Caco-2 (cell line): ENCODE measurements at places on chromosomes 11 and 22. TPM values are rescaled to one million over a fixed set of nuclear protein-coding genes. Genes with fewer than 3 reads are reported as not detected.

DNA sequence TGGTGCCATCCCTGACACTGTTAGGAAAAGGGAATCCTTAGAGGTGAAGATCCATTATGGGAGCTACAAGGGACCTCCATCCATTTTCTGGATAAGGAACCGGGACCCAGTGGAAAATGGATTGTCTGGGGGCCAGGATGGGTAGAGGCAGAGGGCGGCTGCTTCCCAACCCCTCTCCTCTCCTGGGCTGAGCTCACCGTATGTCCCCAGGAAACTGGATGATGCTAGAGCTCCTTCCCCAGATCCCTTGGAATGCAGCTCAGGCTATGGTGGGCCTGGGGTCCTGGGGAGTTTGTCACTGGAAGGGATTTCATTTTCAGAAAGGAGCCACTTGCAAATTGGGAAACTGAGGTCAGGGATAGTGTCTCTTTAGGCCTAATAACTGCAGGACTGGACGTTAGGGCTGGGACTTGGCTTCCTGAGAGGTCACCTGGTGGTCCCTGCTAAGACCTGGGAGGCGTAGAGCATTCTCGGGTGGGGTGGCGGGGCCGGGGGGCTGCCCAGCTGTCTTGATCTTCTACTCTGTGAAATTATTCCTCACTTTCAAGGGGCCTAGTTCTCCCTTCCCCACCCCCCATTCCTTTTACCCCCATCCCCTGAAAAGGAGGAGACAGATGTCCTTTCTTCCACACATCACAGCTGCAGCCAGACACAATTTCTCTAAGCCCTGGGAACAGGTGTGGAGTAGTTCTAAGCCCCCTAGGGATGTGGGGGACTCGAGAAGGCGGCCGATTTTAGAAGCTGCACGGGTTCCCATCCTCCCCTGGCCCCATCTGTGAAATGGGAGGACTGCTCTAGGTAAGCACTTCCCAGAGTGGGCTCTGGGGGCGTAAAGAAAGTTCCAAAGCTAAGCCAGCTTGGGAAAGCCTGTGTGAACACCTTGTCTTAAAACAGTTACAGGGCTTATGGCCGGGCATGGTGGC, 99.8 kb downstream of the PKNOX2 start:
- DNase-seq = no peak

- DNase-seq = no peak
These were observed 579 bp upstream of the CYB5R2 start for GRCh38 chr11:7673724-7674434.

DNA sequence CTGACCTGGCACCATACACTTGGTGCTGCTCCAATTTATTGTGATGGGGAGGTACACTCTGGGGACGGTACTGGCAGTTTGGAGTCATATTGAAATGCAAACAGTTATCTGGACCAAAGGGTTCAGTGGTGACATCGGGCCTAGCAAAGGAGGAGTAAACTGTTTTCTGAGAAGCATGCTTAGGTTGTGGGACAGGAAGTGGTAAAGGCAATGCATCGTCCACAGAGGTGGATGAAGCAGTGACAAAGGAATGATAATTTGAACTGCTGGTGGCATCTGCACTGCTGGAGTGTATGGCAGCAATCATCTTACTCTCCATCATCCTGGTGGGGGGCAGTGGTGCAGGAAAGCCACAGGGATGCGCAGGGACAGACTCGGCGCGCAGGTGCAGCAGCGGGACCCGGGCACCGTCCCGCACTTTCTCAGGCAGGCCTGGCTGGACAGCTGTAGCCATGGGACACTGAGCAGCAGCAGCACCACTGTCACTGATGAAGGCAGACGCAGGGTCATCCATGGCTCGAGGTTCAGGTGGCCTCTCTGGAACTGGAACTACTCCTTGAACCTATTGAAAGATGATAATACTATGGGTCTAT, 28.0 kb upstream of the TP53AIP1 start:
- DNase-seq = no peak

Gene SLC5A1
- total RNA-seq = 0.23 and 0.81 TPM in 2 replicates

DNA sequence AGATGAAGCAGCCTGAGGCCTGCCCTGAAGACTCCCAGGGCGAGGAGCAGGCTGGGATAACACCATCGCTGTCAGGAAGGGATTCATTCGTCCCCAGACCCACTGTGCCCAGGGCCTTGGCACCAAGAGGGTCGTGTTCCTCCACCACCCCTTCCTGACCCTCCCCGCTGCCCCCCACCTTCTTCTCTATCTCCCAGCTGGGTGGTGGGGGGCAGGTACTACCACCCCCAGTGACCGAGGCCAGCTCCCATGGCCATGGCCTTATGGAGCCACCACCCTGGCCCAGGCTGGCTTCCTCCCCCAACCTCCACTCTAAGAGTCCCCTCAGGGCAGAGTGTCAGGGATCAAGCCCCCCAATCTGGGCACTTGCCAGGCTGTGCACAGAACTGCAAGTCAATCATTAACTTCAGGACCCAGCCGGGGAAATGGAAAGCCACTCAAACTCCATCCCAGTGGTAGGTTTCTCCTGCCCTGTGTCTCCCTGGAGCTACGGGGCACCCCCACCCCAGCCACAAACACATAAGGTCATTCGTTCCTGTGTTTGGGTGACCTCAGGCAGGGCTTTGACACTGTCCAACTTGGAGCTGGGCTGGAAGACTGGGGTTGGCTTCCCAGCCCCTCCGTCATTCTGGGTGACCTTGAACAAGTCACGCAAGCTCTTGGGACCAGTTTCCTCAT, 33.3 kb upstream of the WNT11 start:
- DNase-seq = no peak

Gene EHF
- 0.11 and 0.21 TPM in 2 replicates for total RNA-seq

Gene TYR
- not detected in 2 replicates for total RNA-seq

GRCh38 chr11:45964911-45965389, 42.5 kb downstream of the LARGE2 start:
- DNase-seq = peak; percentile 80

Gene LMO2
- total RNA-seq = 0.29 TPM in 1 of 2 replicates, not detected in the other

GRCh38 chr11:88359114-88359513, 21.6 kb upstream of the CTSC start:
- DNase-seq = no peak

Gene IGLL1
- total RNA-seq = not detected in 2 replicates

Gene IGF2
- total RNA-seq = 1,375 and 1,397 TPM in 2 replicates

DNA sequence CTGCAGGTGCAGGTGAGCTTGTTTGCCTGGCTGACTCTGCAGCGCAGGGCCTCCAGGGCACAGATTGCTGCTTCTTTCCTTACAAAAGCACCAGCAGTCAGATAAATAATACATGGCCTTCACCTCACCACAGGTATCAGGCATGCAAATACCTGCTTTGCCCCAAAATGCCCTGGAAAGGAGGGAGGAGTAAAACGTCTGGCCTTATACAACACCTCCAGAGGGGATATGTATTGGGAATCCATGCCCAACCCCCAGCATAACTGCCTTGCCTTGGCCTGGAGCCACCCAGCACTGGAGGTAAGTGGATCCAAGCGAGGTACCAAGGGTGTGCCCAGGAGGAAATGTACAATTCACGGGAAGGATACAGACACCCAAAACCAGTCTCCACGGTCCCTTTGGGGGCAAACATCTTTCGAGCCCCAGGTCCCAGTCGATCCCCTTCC, 860 bp downstream of the TMEM184B start:
- DNase-seq = no peak

GRCh38 chr22:35480627-35481550, 59.7 kb upstream of the RASD2 start:
- DNase-seq = no peak

Gene SLC17A6
- not detected in 2 replicates for total RNA-seq

- no peak for DNase-seq
These were observed 64.8 kb downstream of the TENM4 start for GRCh38 chr11:79375818-79376550.

DNA sequence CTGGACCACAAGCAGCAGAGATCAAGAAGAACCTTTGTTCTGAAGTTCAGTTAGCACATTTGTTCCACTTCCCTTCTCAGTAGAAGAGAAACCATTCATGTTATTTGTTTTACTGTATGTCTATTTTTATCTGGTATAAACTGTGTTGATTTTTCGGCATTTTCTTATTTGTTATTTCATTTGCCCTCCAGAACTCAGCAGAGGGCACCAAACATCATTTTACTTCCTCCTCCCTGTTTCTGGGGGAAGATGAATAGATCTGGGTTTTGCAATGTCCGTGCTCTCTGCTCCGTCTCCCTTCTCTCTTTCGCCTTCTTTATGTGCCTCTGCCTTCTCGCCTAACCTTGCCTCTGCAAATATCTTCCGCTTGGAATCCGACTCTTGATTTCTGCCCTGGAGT, 366.9 kb downstream of the NTM start:
- DNase-seq = no peak

Gene SPI1
- total RNA-seq = not detected in 2 replicates

GRCh38 chr11:64400102-64400501, 41.1 kb downstream of the RPS6KA4 start:
- no peak for DNase-seq

DNA sequence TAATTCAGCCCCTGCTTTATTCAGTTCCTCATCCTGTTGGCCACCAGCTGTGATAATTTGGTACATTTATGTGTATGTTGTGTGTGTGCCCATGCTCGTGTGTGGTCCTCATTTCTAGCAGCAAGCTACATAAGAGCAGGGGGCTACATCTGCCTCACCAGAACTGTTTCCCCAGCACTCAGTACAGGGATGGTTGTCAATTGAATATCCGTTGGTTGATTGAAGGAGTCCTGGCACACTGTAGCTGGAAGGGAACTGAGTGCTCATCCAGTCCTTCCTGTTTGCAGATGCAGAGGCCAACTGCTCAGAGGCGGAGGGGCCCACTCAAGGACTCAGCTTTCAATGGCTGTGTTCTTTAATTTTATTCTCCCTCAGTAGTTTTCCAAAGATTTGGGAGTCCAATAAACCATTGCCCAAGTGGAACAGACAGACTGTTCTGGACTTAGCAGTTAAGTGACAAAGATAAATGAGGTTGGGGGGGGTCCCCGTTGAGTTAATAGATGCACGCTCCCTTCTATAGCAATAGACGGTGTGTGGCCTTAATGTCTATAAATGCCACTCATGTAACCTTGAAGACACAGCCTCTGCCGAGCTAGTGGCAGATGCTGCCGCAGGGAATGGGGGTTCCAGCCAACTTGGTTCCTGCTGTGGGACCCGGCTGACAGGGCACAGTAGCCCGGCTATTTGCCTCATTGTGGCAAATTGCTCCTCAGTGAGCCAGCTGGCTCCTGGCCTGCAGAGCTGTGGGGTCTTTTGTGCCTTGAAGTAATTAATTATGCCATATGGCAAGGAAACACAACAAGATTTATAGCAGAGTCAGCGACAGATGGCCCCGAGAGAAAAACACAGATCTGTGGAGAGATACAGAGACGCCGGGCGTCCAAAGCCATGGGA, 71.4 kb upstream of the GRK3 start:
- DNase-seq = no peak

Gene HPX
- total RNA-seq = 10.7 and 10.9 TPM in 2 replicates

DNA sequence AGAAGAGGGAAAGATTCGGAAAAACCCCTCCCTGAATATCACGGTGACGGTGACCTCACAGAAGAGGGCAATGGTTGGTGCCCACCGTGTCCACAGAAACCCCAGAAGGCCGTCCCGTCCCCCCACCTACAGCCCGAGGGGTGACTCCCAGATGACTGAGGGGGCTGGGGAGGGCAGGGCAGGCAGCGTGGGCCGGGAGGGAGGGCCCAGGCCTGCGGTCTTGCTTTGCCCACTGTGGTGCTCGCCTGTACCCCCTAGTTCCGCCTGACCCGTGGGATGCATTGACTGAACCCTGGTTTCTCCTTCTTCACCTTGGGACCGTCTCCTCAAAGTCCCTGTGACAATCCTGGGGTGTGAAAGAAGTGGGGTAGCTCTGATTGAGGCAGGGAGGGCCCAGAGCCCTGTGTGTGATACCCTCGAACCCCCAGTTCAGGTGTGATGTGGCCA, 526.7 kb downstream of the BRD1 start:
- no peak for DNase-seq

- no peak for DNase-seq
These were observed 14.5 kb downstream of the FEZ1 start for GRCh38 chr11:125481531-125481930.

DNA sequence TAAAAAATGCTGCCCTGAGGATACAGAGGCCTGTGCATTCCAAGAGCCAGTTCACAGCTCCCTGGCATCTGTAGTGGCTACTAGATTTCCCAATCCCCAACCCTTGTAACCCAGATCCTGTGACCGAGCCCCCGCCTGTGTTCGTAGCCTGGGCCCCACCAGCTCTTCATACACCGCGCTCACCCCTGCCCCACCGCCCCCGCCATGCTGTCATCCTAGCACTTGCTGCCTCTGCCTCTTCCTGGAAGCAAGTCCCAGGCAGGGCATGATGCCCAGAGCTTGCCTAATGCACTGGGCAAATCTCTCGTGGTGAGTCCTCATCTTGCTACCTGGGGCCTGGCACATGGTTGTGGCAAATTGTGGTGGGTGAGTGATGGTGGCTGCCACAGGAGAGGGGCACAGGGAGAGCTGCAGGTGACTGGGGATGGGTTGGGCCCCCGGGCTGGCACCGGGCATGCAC, 7.1 kb downstream of the MGAT3 start:
- no peak for DNase-seq

GRCh38 chr11:23310276-23310675, 450.0 kb upstream of the CCDC179 start:
- DNase-seq = no peak

Gene SLC16A8
- total RNA-seq = not detected in 2 replicates
